ENCODE measurements at places on chromosomes 1 and 21.

GRCh38 chr1:78854556-78854955, 152.0 kb downstream of the ADGRL4 start:
- no peak for DNase-seq

DNA sequence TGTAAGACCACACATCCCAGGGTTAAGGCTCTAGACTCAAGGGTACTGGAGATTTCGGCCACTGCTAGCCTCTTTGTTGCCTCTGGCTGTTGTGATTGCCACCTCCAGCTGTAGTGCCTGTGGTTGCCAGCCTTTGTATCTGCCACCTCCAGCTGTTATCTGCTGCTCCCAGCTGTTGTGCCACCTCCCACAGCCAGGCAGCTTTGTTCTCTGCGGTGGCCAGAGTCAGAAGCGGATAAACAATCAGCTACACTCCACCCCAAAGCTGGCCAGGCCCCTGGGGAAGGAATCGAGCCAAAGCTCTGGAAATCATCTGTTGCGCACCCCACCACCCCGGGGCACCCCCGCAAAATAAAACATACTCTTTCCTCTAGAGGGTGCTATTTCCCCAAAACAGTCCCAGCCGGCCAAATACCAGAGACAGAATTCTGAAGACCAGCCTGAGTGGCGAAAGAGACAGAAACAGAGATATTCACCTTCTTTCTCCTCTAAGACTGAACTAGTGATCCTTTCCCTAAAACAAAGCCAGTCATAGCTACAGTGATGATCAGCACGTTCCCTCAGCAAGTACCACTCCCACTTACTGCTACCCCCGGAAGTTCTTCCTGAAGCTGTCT, 14.8 kb upstream of the PIGM start:
- peak; percentile 19 for DNase-seq

GRCh38 chr1:24324903-24325302, 5.7 kb downstream of the GRHL3 start:
- no peak for DNase-seq

GRCh38 chr1:64004451-64005025, 198.9 kb upstream of the UBE2U start:
- DNase-seq: no peak

DNA sequence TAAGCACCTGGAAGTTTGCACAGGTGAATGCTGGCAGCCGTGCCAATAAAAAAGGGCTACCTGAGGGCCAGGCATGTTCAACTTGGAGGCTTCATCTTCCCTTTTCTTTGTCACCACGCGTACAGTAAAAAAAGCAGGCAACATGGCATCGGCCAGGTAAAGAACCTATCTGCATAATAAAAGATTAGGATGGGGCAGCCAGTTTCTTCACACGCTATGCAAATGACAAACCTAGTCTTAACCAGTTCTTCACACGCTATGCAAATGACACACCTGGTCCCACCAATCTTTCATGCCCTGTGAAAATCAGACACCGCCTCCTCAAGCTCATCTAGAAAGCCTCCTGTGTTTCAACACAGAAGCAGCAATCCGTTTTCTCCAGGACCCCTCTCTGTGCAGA, 413.4 kb downstream of the HLX start:
- no peak for DNase-seq

DNA sequence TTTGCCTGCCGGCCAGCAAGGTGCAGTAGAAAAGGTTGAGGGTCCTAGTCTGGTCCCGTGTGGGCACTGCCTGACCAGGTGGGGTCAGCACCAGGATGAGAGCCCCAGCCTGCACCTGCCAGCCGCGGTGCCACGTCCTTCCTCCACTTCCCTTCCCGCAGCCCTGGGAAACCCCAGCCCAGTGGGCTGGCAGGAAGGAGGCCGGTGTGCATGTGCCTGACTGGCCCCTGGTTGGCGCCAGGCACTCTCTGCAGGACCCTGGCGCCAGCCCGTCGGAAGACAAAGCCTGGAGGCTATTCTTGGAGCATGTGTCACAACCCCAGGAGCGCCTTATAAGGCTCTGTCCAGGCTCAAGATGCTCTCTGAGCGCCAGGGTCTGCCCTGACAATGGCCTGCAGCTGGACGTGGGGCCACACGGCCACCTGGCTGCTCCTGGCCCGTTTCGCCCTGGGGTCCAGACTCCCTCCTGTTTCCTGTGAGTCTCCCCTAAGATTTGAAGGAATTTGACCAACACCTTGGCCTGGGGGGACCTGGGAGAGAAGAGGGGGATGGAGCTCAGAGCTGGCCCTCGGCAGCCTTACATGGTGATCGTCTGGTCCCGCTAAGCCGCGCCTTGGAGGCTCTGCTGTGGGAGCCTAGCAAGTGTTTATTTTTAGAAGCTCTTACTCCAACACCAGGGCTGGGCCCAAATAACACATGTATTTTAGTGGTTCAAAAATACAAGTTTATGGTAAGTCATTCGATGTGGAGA, 31.9 kb upstream of the POFUT2 start:
- DNase-seq: no peak

GRCh38 chr1:167440776-167441175, 77.6 kb downstream of the CD247 start:
- no peak for DNase-seq

GRCh38 chr1:107599220-107599619, 365.8 kb downstream of the VAV3 start:
- no peak for DNase-seq

- DNase-seq: no peak
Observed at GRCh38 chr1:45328680-45329079, 2.0 kb downstream of the HPDL start.

DNA sequence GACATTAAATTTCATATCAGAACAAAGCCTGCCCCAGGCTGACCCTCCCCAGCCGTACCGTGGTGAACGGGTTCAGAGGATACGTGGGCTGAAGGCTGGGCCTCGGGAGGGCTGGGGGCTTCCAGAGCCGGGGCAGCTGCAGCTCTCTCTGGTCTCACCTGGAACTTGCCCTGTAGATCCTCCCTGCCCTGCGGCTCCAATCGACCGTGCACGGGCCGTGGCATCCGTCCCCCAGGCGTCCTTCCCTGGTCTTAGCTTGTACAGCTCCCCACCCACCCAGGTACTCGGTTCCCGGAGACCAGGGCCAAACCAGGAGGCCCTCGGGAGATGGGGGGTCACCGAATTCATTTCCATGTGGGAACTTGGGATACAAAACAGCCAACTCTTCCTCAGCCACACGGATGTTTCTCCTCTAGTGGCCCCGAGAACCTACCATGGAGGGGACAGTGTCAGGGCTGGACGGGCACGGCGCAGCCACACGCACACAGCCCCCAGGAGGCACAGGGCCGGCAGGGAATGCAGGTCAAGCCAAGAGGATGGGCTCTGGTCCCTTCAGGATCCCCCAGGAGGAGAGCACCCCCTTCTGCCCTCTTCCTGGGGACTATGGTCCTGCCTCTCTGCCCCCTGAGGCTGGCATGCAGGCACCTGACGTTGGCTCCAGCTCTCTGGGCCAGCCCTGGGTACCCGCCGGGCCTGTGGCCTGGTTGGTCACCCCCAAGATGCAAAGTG, 3.1 kb downstream of the B3GALT6 start:
- no peak for DNase-seq

DNA sequence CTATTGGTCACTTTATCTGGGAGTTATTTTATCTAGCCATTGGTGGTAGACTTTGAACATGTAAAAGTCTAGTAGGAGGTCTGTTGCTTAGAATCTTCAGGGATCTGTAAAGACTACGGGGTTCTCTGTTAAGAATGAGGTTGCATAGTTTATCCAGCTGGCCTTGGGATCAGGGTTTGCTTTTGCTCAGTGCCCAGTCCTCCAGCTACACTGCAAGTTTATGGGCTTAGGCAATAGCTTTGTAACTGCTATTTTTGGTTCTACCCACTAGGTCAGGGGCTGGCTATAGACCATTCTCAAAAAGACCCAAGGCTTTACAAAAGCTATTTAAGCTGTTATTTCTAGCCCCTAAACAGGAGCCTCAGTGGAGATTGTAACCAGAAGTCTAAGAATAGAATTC, 9.8 kb downstream of the SH3GLB1 start:
- DNase-seq: no peak

DNA sequence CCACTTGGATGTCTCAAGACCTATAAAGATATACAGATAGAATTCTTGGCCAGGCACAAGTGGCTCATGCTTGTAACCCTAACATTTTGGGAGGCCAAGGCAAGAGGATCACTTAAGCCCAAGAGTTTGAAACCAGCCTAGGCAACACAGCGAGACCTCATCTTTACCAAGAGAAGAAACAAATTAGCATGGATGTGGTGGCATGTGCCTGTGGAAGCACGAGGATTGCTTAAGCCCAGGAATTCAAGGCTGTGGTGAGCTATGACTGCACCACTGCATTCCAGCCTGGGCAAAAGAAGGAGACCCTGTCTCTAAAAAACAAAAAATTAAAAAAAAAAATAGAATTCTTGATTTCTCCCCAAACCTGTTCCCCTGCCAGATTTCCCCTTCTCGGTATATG, 8.3 kb downstream of the ASAP3 start:
- DNase-seq: no peak

DNA sequence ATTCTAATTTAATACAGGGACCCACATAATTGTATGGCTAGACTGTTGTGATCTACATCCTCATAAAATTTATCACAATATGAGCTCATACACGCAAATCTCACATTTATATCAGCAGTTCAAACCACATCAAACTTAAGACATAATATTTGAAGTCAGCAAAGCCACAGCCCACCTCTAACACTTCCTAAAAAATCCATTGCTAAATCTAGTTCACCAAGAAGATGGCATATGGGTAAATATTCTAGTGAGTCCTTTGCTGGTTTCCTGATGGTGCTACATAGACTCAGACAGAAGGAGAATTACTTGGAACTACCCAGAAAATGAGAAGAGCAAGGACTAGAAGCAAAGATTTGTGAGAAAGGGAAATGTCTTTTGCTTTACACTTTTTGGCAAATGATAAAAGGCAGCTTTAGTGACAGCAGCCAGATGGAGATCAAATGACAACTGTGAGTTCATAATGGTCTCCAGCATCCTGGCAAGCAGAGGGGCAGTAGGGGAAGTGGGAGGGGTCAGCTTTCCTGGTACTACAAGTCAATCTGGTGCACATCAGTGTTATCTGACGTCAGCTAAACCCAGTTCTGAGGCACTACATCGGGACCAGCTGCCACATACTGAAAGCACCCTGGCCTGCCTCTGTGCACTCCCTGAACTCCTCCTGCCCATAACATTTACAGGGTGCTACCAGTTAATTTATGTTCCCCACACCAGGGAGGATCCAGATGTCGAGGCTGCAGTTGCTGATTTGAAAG, 10.6 kb upstream of the GADD45A start:
- peak; percentile 4 for DNase-seq

DNA sequence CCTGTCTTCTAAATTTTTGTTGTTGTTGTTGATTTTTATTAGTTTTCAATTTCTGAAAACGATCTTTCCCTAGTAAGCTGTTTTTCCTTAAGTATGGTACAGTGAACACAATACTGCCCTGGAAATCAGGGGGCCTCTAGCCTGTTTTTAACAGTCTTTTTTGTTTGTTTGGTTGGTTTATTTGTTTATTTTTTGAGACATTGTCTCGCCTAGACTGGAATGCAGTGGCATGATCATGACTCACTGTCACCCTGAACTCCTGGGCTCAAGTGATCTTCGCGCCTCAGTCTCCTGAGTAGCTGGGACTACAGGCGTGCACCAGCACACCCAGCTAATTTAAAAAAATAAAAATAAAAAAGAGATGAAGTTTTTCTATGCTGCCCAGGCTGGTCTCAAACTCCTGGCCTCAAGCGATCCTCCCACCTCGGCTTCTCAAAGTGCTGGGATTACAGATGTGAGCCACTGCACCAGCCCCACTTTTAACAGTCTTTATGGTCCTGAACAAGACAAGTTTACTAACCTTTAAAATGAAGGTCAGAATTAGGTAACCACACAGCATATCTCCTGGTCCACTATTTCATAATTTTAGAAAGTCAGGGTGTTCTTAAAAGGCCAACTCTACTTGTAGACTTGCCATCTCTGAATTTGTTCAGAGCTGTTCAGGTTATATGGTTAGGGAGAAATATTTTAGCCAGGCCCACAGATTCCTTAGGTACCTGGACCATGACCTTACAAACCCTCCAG, 35.4 kb downstream of the TBCE start:
- DNase-seq: no peak
